ENCODE measurements at places on chromosomes 3 and 15.

- no peak for DNase-seq
These were observed 357.1 kb upstream of the CFAP20DC start for GRCh38 chr3:59406943-59407342.

GRCh38 chr3:125121246-125122010 is 65.6 kb upstream of the HEG1 start:
- no peak for DNase-seq

- peak; percentile 95 for DNase-seq
These were observed 46.7 kb downstream of the UBE3A start for GRCh38 chr15:25391971-25392721.

DNA sequence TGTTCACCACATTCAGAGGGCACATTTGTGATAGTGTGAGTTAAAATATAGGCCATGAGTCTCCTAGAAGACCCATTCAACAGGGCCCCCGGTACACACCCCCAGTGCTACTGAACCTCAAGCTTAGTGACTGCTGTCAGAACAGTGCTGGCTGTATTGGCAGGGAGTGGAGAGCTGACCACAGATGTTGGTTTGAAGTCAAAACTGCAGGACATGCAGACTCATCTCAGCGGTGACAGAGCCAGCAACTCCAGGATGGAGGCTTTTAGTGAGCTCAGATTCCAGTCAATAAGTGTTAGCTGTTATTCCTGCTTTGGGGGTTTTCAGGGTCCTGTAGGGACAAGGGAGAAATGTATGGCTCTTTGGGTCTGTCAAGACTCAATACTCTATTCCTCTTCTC is 29.1 kb downstream of the PRR20G start:
- no peak for DNase-seq

DNA sequence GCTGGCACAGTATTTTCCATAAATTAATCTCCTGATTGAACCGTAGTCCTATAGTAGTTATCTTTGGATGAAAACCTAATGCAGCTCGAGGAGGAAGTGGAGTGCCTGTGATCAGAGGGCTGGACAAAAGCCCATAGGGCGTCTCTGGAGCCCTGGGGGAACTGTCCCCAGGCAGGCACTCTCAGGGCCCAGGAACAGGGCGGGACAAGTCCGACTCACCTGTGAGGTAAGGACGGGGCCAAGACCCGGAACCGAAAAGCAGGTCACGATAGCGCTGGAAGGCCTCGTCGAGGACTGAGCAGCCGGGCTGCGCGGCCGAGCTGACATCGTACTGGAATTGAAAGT is 341 bp downstream of the HEXA start:
- no peak for DNase-seq

DNA sequence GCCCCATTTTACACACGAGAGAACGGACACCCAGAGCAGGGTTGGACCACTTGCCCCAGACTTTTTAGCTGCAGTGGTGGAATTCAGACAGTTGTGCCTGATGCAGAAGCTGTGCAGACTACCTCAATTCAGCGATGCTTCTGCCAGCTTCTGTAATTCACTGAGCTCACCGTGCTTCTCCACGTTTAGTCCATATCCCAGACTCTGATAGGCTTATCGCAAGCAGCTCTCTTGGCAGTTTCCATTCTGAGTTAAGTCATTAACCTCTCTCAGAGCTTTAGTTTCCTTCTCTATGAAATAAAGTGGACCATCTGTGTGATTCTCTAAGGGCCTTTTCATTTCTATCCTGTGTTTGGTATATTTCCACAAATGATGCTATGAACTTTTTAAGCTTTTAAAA is 37.1 kb downstream of the ABHD17C start:
- no peak for DNase-seq

DNA sequence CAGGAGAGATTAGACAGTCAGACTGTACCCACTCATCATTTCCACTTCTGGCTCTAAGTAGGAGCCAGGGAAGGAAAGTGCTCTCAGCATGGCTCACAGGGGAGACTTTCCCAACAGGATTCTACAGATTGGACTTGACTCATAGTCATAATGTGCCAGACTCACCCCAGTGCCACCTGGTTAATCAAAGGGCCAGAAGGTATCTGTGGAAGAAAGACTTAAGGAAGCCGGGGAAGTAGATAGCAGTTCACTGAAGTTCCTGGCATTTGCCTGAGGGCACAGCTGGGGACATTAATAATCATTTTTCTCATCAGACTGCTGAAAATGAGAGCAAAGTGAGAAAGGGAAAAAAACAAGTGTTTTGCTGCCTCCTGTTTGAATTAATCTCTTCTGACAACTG is 717.5 kb downstream of the TUSC7 start:
- no peak for DNase-seq

GRCh38 chr3:12822725-12823373 is 18.5 kb downstream of the RPL32 start:
- no peak for DNase-seq

DNA sequence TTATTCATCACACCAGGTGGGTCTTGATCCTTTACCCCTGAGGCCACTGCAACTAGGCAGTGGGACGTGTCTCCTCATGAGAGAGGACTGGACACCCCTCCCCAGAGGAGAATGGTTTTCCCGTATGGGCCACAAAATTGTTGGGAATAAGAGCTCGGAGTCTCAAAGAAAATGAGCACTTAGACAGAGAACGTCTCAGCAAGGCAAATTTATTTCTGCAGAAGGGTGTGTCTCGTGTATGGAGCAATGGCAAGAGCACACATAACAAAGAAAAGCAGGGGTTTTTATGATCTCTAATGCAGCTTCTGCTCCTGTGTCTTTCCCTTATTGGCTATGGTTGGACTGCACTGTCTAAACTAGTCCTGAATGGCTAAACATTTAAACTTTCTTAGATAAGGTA is 803.5 kb downstream of the PLOD2 start:
- no peak for DNase-seq

- no peak for DNase-seq
These were observed 24.6 kb downstream of the GTF2E1 start for GRCh38 chr3:120767106-120767505.

GRCh38 chr3:134237454-134238145 is 13.1 kb downstream of the RYK start:
- no peak for DNase-seq

GRCh38 chr15:88736204-88736603 is 67.0 kb upstream of the ACAN start:
- no peak for DNase-seq

DNA sequence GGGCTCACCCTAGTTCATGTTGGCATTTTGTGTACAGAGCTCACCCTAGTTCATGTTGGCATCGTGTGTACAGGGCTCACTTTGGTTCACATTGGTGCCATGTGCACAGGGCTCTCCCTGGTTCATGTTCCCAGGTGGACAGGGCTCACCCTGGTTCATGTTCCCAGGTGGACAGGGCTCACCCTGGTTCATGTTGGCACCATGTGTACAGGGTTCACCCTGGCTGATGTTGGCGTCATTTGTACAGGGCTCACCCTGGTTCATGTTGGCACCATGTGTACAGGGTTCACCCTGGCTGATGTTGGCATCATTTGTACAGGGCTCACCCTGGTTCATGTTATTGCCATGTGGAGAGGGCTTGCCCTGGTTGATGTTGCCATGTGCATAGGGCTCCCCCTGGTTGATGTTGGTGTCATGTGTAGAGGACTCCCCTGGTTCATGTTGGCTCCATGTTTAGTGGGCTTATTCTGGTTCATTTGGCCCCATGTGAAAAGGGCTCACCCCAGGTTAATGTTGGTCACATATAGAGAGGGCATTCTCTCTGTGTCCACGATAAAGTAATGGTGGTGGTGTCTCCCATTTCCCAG is 31.7 kb upstream of the NR2C2 start:
- no peak for DNase-seq

GRCh38 chr15:95825208-95825607 is 505.3 kb upstream of the NR2F2 start:
- DNase-seq = no peak

- no peak for DNase-seq
These were observed 13.2 kb upstream of the PCSK6 start for GRCh38 chr15:101502572-101503295.

DNA sequence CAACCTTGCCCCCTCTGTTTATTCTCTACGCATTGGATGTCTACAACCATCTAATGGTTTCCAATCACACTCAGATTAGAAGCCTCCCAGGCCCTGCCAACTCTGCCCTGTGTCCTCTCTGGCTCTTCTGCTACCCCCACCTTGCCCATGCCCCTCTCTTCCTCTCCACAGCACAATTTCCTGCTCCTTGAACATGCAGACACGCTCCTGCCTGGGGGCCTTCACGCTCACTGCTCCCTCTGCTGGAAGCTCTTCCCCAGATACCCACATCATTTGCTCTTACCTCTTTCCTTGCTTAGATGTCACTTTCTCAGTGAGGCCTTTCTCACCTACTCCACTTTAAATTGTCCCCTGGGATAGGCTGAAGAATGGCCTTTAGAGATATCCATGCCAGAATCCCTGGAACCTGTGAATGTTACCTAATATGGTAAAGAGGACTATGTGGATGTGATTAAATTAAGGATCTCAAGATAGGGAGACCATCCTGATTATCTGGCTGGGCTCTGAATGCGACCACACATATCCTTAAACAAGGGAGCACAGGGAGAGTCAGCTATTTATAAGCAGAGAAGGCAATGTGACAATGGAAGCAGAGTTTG is 9.9 kb downstream of the KY start:
- peak; percentile 8 for DNase-seq

DNA sequence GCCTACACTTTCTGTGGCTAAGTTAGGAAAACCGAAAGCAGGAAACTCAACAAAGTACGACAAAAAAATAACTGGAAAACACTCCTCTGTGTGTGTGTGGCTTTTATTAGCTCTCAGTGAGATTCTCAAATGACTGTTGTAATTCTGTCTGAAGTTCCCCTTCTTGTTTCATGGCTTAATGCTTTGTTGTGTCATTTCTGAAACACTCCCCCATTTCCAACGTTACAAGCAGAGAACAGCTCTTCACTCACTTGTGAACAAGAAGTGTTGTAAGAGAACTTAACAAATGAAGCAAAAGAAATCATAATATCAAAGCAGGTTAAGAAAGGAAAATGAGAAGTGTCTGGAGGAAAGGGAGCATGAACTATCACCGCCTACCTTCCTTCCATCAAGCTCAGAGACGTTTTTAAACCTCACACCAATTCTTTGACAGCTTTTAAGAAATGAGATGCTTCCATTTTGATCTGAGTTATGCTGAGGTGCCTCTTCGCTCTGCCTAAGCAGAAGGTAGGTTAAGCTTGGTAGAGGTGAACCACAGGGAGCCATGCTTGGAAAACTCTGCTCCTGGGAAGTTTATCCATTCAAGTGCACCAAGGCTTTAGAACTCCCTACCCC is 12.4 kb upstream of the SEC62 start:
- DNase-seq = no peak

GRCh38 chr3:75687323-75687722 is 23.2 kb downstream of the FRG2C start:
- no peak for DNase-seq

DNA sequence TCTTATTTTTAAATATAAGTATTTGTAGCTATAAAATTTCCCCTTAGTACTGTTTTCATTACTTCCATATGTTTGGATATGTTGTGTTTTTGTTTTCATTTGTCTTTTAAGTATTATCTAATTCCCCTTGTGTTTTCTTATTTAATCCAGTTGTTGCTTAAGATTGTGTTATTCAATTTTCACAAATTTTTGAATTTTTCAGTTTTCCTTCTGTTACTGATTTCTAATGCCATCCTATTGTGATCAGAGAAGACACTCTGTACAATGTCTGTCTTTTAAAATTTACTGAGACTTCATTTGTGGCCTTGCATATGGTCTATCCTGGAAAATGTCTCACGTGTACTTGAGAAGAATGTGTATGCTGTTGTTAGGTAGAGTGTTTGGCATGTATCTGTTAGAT is 795.6 kb upstream of the CFAP20DC start:
- DNase-seq = no peak

DNA sequence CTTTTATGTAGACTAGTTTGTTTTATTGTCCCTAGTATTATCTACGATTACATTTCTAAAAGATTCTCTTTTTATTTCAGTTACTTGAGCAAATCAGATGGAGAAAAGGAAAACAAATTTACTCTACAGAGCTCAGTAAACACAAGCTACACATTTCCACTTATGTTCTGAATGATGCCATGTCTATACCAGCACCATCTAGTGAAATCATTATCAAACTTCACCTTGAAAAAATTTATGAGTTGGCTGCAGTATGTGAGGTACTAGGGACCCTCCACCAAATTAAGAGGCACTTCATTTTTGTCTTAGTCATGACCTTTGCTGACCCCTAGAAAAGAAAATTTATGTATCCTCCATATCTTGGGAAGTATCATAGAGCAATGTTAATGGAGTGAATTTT is 827.4 kb downstream of the SI start:
- DNase-seq = no peak

DNA sequence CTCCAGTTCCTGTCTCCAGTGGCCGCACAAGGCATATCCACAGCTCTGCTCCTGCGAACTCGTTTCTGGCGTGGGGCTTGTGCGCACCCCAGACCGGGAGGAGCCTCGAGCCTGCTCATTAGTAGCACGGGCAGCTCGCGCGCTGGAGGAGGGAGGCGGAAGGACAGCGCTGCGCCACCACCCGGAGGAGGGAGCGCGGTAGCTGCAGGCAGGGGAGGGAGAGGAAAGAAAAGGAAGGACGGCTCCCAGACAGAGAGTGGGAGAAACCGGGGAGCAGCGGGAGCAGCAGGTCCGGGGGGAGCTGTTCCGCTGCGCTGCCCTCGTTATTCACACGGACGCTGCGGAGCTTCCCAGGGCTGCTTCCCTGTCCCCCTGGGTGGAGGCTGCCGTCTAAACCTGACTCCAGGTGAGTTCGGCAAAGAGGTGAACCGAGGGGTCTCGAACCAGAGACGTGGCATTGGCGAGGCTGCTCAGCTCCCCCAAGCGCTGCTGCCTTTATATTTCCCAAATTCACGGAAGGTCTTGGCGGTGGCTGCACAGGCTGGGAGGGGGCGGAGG is 121.3 kb upstream of the ZNF717 start:
- DNase-seq = peak; percentile 10

DNA sequence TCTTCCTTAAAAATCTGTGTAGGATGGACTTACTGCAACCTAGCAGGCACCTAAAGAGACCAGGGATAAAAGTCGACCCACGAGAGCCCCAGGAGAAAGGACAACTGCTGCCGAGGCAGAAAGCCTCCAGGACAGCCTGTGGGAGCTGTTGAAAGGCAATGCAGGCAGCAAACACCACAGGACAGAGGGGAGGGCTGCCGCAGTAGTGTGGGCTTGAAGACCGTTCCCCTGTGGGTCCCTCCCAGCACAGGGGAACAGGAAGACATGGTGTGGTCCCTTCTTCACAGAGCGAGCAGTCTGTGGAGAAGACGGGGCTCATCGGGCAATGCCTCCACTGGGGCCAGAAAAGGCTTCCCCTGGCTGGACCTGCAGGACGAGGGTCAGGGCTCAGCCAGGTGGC is 58.5 kb upstream of the GATA2 start:
- no peak for DNase-seq

Measured in fibroblast of skin of right quadriceps (primary cell).